ENCODE measurements at places on chromosomes 11 and 22. TPM values are rescaled to one million over a fixed set of nuclear protein-coding genes. Genes with fewer than 3 reads are reported as not detected.

GRCh38 chr11:133181066-133181465 lies 351.2 kb downstream of the OPCML start:
- DNase-seq: no peak

DNA sequence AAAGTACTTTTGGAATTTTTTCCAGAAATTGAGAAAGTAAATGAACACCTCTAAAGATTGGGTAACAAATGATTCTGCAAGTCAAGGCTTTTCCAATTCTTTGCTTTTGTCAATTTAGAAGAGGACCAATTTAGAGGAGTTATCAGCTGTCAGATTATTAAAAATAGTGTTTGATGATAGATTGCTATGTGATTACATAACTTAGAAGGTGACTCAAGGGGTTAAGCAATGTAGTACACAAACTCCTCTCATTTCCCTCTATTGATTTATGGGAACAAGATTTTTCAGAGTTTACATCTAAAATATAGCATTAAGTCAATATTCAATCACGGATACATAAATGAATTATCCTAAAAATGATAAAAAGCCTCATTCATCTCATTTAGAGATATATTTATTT lies 70.3 kb downstream of the INSC start:
- no peak for DNase-seq

- peak; percentile 58 for DNase-seq
These were observed 1.0 kb upstream of the HTATIP2 start for GRCh38 chr11:20362481-20362880.

- DNase-seq: no peak
These were observed 104.3 kb downstream of the ST3GAL4 start for GRCh38 chr11:126459691-126460281.

DNA sequence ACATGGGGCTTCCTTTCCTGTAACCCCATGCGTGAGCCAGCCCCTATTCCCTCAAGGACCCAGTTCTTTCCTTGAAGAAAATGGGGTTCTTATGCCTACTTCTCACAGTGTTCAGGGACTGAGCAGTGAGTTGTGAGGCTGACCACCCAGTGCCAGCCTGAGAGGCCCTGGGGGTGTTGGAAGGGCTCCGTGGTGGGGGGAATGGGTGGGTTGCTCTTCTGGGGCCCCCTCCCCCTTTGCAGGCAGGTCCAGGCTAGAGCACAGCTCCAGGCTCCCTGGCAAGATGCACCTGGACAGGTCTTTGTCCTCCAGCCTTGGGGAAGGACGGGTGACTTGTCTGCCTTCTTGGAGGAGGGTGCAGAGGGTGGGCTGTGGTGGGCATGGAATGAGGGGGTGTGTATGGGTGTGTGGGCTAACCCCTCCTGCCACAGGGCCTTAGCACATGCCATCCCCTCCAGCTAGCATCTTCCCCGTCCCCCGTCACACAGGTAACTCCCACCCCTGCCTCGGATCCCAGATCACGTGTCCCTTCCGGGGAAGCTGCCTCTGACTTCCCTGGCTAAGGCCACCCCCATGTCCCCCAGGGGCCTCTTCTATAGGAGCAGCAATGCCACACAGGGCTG lies 64.6 kb downstream of the MYEOV start:
- DNase-seq: no peak

GRCh38 chr11:68324695-68325094 lies 12.3 kb downstream of the LRP5 start:
- no peak for DNase-seq

GRCh38 chr22:49589811-49590210 lies 237.9 kb downstream of the BRD1 start:
- DNase-seq: no peak

- DNase-seq: no peak
These were observed 33.1 kb upstream of the PICALM start for GRCh38 chr11:86101941-86102407.

- DNase-seq: peak; percentile 78
These were observed 16.1 kb downstream of the CPT1A start for GRCh38 chr11:68825571-68825970.

DNA sequence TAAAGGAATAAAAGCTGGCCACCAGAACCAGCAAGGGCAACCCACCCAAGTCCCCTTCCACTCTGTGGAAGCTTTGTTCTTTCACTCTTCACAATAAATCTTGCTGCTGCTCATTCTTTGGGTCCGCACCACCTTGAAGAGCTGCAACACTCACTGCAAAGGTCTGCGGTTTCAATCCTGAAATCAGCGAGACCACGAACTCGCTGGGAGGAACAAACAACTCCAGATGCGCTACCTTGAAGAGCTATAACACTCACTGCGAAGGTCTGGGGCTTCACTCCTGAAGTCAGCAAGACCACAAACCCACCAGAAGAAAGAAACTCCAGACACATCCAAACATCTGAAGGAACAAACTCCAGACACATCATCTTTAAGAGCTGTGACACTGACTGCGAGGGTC lies 365.2 kb upstream of the LUZP2 start:
- no peak for DNase-seq

DNA sequence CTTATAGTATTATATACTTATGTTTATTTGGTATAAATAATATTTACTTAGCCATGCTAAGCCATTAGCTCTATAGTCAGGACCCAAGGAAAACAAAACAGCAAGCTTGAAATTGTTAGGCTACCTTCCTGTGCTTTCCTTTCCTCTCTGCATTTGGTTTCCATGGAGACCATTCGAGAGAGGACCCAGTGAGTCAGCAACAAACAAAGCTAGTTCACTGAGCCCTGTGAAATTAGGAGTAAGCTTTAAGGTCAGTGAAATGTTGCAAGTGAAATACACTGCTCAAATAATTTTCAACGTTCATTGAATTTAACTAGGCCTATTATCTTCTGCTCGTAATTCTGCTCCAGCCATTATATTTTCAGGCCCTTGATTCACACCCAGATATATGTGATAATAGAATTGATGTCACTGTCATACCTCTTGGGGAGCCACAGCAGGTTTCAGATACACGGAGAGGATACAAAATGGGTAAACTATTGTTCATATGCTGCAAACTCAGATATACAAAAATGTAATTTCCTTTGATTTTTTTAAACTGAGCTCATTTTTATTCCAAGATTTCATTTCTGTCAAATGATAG lies 9.1 kb upstream of the OR10D3 start:
- peak; percentile 83 for DNase-seq

DNA sequence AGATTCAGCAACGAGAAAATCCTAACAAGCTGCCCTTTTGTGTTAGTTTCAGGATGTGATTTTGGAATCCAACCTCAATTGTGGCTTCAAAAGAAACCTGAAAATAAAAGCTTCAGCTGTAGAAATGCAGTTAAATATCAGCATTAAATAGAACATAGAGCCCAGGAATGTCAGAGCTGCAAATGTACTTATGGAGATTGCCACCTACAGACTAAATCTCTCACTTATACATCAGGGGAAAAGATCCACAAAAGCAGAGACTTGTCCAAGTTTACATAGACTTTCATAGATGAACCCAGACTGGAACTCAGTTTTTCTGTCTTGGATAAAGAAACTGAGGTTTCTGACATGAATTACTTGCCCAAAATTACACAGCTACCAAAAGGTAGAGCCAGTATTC lies 446.6 kb downstream of the DLG2 start:
- no peak for DNase-seq

- DNase-seq: peak; percentile 67
These were observed 3.3 kb upstream of the GRK2 start for GRCh38 chr11:67262731-67263675.

DNA sequence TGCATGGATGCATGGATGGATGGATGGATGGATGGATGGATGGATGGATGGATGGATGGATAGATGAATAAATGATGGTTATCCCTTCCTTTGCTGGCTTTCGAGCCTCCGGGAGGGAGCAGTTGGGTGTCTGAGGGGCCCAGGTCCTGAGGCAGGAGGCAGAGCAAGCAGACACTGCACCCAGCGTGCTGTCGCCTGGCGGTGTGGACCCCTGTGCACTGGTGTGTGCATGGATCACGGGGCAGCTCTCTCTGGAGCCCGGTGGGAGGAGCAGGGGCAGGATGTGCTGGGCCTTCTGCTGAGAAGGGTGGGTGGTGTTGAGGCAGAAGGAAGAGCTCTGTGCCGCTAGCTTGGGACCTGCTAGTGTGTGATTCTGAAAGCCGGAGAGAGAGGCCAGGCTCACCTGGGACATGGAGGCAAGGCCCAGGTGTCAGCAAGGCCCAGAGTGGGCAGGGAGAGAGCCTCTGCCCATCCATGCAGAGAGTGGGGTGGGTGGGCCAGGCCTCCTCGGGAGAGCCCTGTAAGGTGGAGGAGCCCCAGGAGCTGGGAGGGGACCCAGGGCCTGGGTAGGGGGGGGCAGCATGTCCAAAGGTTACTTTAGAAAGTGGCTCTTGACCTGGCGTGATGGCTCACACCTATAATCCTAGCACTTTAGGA lies 254.4 kb downstream of the BRD1 start:
- DNase-seq: no peak

DNA sequence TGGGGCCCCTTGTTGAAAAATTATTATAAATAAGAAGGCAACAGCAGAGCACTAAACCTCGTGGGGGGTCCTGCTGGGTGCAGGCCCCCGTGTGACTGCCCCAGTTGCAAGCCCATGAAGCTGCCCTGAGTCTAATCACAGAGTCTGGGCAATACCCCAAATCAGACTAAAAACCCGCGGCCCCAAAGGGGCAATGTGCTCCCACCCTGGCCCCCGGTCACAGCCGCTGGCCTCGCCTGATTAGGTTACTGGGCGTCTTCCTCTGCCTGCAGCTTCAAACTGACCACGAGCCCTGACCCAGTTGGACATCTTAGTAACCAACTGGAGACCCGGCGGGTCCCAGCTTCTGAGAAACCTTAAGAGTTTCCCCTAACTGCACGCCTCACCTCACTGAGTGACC lies 1.6 kb downstream of the CXCR5 start:
- DNase-seq: no peak

DNA sequence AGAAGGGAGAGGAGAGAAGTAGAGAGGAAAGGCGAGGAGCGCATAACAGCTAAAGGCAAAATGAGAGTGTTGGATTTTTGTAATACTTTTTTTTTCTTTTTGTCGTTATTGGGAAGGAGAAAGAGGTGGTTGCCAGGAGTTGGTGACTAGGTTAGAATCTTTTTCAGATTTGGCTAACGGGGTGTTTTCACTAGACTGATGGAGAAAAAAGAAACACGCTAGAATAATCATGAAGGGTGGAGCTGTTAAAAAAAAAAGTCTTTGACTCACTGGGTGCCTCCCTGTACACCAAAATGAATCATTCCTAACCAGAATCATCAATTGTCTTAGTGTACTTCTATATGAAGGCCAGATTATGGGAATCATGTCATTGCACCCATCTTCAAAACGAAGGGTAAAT lies 12.7 kb downstream of the BLID start:
- no peak for DNase-seq

DNA sequence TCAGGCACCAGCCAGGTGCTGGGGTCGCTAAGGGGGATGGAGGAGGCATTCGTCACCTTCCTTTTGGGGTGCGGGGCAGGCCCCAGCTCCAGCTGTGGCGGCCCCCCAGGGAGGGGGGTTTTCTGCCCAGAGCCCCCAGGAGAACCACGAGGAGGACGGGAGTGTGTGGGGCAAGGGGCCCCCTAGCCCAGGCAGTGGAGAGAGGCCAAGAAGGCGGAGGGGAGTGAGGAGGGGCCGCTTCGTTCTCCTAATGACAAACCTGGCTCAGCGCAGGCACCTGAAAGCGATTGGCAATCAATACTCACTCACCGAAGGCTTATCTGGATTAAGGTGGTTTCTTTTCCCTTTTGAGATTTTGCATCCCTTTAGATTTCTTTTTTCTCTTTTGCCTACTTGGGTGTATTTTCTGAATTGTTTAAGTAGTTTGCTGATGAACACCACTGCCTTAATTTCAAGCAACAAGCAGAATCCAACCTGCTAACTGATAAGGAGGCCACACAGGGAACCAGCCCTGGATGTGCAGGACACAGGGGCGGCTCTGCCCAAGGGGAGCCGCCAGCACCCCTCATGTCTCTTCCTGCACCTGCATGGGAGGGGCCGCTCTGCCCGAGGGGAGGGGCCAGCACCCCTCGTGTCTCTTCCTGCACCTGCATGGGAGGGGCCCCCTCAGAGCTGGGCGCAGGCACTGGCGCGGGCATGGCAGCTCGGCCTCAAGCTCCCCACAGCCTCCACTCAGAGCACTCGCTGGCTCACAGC lies 122.3 kb downstream of the BRD1 start:
- no peak for DNase-seq

GRCh38 chr11:20156876-20157613 lies 3.2 kb downstream of the DBX1 start:
- DNase-seq: no peak

- no peak for DNase-seq
These were observed 19.1 kb upstream of the NECTIN1 start for GRCh38 chr11:119747868-119748660.

DNA sequence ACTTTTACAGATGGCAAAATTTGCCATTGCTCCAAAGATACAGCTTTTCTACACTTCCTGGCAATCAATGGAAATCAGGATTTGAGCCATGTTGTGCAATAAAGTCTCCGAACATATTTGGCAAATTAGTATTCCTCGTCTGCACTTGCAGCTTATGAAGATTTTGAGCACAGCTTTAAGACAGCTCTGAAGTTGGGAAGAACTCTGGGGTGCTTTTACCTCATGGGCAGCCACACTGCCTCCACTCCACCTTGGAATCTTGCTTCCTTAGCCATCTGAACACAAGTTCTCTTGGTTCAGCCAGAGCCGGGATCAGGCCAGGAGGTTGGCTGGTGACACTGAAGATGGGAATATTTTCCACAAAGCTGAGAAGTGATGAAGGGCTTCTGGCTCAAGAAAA lies 191.2 kb downstream of the CWF19L2 start:
- no peak for DNase-seq

GRCh38 chr11:64262271-64263002 lies 11.1 kb downstream of the PLCB3 start:
- DNase-seq: no peak

DNA sequence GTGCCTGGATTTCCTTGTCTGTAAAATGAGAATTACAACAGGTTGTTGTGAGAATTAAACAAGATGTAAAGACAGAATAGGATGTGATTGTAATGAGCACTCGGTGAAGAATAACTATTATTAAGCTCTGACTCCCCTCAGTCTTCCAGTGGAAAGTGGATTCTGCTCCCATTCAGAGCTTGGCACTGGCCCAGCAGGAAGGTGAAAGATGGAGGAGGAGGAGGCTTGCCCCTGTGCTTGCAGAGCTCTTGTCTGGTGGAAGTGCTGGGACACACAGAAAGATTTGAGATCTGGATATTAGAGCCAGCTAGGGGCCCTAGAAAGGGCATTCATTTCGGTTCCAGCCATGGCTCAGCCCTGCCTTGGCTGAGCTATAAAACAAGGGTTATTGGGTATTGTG lies 28.2 kb downstream of the PHLDB1 start:
- DNase-seq: no peak

EFEMP2 gene
- 81.7 TPM for total RNA-seq

DMC1 gene
- total RNA-seq: 0.91 TPM

SEPTIN3 gene
- not detected for total RNA-seq

CD248 gene
- total RNA-seq: not detected

TRAPPC4 gene
- total RNA-seq: 64.2 TPM

HIRA gene
- 30.9 TPM for total RNA-seq

ANO5 gene
- 1.3 TPM for total RNA-seq

FOLR2 gene
- total RNA-seq: not detected

ATL3 gene
- 70.0 TPM for total RNA-seq

ST14 gene
- not detected for total RNA-seq

Measured in endothelial cell of umbilical vein (primary cell).